Activated T-cell treated with anti-CD3 and anti-CD28 coated beads for 24 hours (primary cell): ENCODE measurements at places on chromosomes 13 and 19.

DNA sequence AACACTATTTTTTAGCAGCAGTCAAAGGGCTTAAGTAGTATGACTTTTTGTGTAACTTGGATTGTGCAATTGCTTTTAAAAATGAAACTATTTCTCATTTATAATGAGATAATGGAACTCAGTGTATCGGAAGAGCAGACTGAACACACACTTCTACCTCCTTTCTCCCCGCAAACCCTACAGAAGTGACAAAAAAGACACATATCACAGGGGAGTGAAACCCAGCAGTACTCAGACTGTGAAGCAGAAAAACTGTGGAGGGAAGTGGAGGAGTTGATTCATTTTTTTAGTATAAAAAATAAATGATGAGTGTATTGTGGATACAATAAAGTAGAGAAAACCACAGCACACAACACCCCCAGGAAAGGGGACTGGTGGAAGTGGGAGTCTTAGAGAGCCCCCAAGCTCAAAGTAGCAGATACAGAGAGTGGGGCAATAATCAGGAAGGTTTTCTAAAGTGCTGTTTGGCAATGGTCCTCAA is 9.7 kb downstream of the LPAR6 start:
- no peak for DNase-seq

DNA sequence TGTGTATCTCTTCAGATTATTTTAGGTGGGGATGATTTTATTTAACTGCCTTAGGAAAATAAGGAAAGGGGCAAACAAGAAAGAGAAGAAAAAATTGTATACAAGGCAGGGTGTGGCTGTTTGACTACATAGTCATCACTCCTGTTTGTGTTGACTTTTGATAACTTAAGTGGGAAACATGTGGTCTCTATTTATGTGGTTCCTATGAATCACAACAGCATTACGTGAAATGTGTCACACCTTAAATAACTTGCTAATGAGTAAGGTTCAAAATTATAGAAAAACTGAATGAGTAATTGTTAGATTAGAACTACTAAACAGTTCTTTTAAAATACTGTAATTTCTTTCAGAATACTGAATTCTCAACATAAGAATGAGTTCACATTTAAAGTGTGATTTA is 69.3 kb downstream of the LMO7 start:
- no peak for DNase-seq

GRCh38 chr19:52603558-52604207 is 33.6 kb downstream of the ZNF701 start:
- DNase-seq: no peak

GRCh38 chr19:15112385-15112784 is 5.2 kb downstream of the SYDE1 start:
- no peak for DNase-seq

DNA sequence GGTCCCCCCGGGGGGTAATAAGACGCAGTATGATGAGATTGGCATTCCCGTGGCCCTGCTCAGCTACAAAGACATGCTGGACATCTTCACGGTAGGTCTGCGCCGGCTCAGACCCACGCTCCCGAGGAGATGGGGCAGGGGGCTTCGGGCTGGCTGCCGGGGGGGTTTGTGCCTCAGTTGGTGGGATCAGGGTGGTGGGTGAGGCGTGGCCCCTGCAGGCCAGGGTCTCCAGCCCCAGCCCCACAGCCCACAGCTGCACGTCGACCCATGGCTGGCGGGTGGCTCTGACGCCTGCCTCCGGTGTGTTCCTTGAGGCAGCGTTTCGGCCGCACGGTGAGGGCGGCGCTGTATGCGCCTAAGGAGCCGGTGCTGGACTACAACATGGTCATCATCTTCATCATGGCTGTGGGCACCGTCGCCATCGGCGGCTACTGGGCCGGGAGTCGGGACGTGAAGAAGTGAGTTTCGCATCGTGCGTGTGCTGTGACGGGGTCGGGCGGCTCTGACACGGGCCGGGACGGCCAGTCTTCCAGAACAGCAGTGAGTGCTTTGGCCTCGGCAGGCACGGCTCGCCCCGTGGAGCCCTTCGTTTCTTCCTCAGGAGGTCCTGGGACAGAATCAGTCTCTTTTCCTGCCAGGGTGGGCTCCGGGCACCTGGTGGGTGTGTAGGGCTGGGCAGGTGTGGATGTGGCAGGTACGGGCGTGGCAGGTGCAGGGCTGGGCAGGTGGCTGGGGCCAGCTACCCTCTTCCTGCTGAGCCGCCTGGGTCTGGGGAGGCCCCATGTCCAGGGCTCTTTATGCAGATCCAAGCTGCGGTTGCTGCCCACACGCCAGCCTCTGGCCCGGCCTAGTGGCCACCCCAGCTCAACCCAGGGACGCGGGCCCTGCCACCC is 10.5 kb downstream of the SPPL2B start:
- DNase-seq: no peak

DNA sequence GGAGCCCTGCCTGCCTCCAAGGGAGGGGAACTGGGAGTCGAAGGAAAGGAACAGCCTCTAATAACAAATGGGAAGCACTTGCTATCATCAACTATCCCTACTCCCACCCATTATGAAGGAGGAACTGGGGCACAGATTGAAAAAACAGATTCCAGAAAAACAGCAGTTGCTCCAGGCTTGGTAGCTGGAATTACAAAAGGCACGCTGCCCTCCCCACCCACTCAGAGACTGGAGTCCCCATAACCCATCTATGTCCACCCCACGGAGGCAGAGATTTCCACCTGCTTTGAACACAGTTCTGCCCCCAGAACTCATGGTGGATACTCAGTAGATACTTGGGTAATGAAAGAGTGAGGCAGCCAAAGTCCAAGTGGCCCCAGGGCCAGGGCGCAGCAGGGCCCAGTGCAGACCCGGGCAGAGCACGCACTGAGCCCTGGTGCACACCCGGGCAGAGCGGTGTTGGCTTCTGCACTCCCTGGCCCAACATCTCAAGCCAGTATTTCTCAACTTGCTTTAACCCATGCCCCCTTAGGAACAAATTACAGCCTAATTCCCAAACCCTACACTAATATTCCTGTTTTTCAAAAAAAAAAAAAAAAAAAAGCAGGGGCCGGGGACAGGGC is 19.1 kb upstream of the CCNP start:
- no peak for DNase-seq

- DNase-seq: no peak
These were observed 10.9 kb downstream of the SIGLEC12 start for GRCh38 chr19:51490676-51491075.

GRCh38 chr13:25181597-25181996 is 9.5 kb upstream of the AMER2 start:
- DNase-seq: no peak

GRCh38 chr13:34546344-34547250 is 395.5 kb upstream of the NBEA start:
- DNase-seq: no peak

DNA sequence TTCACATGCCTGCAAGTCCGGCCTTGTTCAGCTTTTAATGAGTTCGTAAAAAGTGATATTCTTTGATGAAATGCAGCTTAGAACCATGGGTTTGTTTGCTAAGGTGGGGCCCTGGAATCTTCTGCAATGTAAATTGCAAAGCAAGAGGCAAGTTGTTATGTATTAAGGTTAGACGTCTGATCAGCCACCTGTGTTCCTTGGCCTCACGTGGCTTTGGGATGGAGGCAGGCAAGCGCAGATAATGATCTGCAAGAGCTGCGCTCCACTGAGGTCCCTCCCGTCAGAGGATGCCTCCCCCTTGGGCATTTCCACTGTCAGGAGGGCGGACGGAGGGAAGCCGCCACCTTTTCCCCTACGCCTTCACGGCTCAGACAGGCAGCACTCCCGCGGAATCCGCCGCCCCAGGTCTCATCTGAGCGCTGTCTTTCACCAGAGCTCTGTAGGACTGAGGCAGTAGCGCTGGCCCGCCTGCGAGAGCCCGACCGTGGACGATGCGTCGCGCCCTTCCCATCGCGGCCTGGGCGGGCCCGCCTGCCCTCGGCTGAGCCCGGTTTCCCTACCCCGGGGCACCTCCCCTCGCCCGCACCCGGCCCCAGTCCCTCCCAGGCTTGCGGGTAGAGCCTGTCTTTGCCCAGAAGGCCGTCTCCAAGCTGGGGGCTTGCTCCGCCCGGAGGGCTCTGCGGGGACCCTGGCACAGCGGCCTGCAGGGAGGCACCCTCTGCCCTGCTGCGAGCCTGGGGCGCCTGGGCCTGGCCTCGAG is 110.9 kb downstream of the CRYL1 start:
- no peak for DNase-seq

GRCh38 chr13:32087955-32088747 is 56.6 kb downstream of the FRY start:
- no peak for DNase-seq

DNA sequence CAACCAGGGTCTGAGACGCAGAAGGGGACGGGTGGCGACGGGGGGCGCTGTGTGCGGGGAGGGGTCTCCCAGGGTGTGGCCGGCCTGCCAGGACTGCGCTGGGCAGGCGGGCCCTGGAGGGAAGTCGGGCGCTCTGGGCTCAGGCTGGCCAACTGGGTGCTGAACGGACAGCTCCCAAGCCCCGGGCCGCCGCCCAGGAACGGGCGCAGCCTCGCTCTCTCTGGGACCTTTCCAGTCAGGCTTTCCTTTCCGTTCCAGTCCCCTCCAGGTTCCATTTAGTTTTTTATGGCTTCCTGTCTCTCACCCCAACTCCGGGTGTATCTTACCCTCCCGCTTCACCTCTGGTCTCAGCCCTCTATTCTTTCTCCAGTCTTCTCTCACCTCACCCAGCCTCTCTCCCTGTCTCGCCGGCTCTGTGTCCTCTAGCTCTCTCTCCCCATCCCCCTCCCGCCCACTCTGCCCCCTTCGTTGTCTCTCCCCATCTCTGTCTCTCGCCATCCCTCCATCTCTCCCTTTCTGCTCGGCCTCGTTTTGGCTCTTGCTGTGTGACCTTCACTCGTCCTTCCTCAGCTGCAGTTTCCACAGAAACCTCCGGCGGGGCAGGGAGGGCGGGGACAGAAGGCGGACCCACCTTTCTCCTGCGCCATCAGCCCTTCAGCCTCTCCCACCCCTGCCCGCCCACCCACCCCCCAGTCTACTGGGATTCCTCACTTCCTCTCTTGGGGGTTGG is 3.3 kb upstream of the ATP1A3 start:
- no peak for DNase-seq

DNA sequence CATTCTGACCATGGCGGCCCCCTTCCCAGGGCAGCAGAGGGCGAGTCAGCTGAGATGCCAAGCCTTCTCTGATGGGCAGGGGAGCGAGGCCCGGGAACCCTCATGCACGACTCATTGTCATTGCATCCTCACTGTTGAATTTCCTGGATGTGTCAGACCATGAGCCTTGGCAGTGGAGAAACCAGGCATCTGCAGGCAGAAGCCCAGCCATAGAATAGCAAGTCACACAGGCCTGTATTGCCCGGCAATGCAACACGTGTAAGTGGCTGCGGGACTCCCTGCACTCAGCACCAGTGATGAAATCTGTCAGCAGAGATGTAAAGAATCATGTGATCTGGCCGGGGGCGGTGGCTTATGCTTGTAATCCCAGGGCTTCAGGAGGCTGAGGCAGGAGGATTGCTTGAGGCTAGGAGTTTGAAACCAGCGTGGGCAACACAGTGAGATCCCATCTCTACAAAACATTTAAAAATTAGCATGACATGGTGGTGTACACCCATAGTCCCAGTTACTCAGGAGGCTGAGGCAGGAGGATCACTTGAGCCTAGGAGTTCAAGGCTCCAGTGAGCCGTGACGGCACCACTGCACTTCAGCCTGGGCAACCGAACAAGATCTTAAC is 199.7 kb downstream of the KATNAL1 start:
- DNase-seq: no peak

DNA sequence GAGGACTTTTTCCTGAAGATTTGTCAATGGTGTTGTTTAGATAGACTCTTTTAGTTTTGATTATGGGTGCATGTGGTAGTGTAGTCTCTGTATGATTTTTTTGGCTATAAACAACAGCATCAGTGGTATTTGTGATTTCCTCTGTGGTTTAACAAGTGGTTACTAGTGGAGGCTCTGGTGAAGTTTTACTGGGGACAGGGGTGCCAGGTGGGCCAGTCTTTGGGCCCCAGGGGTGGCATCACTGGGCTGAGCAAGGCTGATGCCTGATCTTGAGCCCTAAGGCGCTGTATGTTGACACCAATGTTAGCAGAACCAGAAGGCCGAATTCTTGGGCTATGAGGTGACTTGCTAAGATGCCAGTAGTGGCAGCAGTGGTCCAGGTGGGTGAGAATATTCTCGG is 811.4 kb downstream of the DACH1 start:
- no peak for DNase-seq

DNA sequence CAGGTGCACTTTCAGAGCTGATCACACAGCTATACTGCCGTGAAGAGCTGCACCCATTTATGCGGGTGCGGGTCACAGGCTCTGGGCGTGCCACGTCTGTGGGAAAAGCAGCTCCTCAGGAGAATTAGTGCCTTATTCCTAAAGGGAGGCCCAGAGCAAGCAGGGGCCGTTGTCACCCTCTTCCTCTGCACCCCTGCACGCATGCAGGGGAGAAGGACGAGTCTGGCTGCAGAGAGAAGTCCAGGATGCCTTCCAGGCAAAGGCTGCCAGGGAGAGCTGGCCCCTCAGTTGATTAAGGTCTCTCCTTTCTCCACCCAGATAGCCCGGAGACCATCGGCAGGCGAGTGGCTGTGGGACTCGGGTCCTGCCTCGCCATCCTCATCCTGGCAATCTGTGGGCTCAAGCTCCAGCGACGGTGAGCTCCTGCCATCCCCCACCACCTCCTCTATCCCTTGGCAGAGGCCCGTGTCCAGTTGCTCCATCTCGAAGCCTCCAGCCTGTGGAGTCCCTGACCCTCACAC is 3.1 kb upstream of the FFAR1 start:
- DNase-seq: no peak

GRCh38 chr19:30663611-30664174 is 291.5 kb downstream of the ZNF536 start:
- no peak for DNase-seq

DNA sequence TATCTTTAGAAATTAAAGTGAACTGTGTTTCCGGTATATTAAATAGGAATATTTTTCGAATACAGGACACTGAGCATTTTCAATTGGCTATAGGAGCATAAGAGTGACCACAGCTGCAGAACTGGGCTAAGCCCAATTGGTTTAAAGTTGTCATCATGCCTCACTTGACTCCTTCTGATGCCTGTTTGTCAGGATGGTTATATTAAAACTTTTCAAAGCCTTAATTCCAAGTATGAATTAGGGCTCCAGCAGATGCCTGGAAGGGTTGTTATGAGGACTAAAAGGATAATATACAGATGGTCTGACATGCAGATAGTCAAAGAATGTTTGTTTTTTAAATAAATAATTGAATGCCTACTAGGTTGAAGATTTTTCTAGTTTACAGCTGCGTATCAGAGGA is 100.0 kb downstream of the LMO7 start:
- no peak for DNase-seq
